NCI-H510A treated with DMSO at 0.1 percent for 48 hours (cell line): ENCODE measurements at places on chromosomes 3 and 15.
A peak's percentile ranks its signal among the peaks of the same experiment; 100 is the strongest.

DNA sequence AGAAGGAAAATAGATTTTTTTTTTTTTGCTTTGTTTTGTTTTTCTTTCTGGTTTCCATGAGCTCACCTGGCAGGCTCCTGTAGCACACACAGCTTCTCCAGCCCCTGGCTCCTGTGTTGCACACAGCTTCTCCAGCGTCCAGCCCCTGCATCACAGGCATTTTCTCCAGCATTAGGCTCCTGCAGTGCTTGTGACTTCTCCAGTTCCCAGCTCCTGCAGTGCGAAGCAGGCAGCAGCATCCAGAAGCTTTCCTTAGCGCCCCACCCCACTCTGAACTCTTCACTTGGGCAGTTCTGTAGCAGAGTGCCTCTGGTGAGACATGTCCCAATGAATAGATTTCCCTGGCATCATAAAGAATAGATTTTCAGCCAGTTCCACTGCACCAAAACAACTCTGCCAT lies 5.5 kb upstream of the CCDC39 start:
- no peak for DNase-seq

GRCh38 chr3:151726016-151726415 lies 7.7 kb upstream of the AADACL2 start:
- DNase-seq = no peak

DNA sequence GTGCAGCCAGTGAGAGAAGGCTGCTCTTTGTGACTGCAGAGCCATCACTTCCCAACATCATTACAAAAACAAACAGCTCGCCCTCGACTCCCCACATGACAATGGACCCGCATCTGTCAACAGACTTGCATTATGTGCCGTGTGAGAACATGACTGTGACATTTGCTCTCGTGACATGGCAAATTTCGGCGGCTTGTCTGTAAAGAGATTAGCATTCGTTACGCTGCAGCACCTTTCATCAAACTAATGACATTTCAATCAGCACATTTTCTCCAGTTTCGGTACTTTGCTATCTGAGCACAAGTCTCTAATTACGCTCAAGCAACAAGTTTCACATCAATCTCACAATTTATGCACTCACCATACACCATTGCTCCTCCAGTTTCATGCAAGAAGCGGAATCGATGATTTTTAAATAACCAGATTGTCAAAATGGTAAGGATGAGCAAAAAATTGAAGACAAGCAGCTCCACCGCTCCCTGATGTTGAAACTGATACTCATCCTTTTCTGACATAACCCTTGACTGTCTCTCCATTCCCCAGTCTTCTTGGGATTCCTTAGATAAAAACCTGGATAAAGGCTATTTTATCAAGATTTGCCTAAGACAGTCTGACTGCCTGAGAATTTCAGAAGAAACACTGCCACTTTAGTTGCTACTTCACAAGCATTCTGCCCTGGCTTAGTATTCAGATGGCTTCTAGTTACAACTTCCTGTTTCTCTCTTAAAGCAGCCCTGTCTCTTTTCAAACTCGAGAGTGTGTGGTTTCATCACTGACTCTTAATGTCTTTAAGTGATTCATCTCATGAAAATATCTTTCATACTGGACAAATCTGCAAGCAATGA lies at the start of gene SLC9A9:
Gene SLC9A9, minus strand, starts transcription at position 682 of the 845 bp plus-strand sequence. Its CDS starts 146 bp downstream, at position 536.
- peak; percentile 16 for DNase-seq

DNA sequence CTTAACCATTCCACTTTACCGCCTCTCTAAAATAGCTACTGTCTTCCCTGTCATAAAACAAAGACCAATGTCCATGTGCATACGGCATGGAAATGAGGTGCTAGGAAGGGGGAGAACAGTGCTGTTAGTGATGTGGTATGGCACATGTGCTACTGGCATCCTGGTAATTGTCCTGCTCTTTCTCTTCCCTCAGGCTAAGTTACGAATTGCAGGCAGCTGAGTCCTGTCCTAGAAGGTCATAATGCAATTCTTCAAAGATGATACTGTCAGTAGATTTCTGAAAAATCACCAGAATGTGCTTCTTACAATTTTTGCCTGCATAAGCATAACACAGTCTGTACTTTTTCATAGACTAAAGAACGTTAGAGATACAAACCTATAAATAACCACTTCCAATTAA lies 216.8 kb downstream of the RSL24D1 start:
- DNase-seq = no peak
